Cerebellum (tissue), 4 donors: ENCODE measurements at places on chromosomes 5 and 9. TPM values are rescaled to one million over a fixed set of nuclear protein-coding genes. Genes with fewer than 3 reads are reported as not detected.

Gene FOXD4L3
- not detected for total RNA-seq

Gene TMEM174
- total RNA-seq: not detected

DNA sequence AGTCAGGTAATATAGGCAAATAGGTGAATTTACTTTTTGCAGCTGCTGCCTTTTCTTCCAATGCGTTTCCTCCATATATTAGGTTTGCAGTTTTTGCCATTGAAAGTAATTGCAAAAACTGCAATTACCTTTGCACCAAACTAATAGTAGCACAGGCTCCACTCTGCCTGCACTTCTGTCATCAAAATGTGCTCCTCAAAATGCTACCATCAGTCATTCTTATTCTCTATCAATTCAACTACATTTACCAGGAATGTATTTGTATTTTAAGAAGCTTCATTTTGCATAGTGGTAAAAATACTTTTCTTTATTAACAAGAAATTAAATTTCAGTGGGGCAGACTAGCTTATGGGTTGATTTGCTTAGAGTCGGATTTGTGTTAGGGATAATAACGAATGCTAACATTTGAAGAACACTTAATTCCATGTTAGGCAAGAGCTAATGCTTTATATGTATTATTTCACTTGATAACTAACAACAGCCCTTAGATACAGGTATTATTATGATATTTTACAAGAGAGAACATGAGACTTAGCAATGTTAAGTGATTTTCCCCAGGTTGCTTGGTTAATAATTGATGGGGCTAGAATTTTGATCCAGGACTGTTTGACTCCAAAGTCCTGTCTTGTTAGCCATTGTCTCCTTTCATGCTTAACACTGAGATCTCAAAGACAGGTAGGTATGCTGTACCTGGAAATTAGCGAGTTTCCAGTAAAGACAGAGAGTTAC, 300.4 kb downstream of the MAN2A1 start:
- no peak for DNase-seq

DNA sequence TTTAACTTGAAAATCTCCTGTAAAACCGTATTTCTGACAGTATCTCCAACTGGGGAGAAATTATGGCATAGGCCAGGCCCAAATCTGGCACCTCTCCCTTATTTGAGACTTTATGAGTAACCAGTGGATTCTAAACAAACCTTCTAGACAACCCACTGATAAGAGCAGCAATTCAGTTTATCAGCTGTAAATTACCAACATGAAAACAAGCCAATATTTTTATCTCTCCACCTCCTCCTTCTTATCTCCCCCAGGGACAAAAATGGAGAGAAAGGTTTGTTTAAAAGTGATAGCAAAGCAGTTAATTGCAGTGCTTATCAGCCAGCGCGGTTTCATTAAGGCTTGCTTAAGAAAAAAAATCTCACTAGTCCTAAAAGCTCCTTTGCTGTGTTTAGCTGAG, 53.8 kb downstream of the KCNV2 start:
- DNase-seq: no peak

Gene KIF12
- 11.6 TPM for total RNA-seq

DNA sequence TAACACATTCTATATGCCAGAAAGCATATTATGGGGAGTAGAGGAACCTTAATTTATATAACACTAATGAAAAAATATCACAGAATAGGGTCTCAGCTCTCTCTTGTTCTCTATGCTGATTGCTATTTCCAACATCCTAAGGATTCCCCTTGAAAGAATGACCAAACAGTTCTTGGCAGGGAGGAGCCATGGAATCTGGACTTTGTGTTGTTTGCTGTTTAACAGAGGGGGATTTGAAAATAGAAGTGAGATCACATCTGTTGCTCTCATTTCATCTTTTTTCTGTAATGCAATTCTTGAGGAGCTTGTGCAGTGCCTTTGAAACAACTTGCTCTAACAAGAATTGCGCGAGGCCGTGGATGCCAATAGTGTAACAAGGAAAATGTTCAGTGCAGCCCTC, 755.3 kb downstream of the TLE1 start:
- no peak for DNase-seq

Gene NUTM2F
- total RNA-seq: not detected

Gene CCL28
- 0.18 TPM for total RNA-seq

GRCh38 chr9:95286151-95286550, 31.4 kb downstream of the FANCC start:
- DNase-seq: no peak

Gene TMC1
- total RNA-seq: 0.45 TPM

DNA sequence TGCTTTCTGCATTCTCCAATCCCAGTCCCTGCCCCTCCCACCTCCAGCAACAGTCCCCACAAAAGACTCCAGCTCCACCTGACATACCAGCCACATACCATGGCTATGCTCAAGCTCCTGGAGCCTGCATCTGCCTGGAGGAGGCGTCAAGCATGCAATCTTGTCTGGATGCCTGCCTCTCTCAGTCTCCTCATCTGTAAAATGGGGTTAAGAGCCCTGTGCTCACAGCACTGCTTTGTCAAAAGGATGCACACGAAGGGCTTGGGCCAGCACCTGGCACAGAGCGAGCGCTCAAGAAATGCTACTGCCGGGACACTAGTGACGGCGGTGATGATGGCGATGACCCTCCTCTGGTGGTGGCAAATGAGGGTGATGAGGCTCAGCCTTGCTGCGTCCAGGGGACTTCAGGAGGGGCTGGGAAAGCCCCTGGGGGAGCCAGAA, 202.9 kb upstream of the IER5L start:
- DNase-seq: no peak

- DNase-seq: no peak
Measured at GRCh38 chr5:4413996-4414395, 726.1 kb upstream of the ADAMTS16 start.
